ENCODE measurements at places on chromosomes 3 and 15. TPM values are rescaled to one million over a fixed set of nuclear protein-coding genes. Genes with fewer than 3 reads are reported as not detected.

ACOX2 gene
- 42.5 TPM for total RNA-seq

RHCG gene
- 0.91 TPM for total RNA-seq

GRCh38 chr15:65377105-65377975 is 462 bp downstream of the IGDCC3 start:
- H3K4me3 ChIP-seq: peak overlapping the region; percentile 35
- H3K27me3 ChIP-seq: no peaks in the 10 kb centered on the region
- DNase-seq: no peak
- H3K27ac ChIP-seq: no peak overlapping the region

GRCh38 chr3:148420242-148420641 is 277.5 kb upstream of the AGTR1 start:
- H3K4me3 ChIP-seq: no peak overlapping the region
- no peaks in the 10 kb centered on the region for H3K27me3 ChIP-seq
- DNase-seq: no peak
- no peaks in the 10 kb centered on the region for H3K4me1 ChIP-seq
- no peaks in the 10 kb centered on the region for H3K36me3 ChIP-seq
- no peak overlapping the region for H3K27ac ChIP-seq

- H3K27ac ChIP-seq: no peak overlapping the region
- H3K36me3 ChIP-seq: no peaks in the 10 kb centered on the region
- no peak for DNase-seq
- no peaks in the 10 kb centered on the region for H3K4me1 ChIP-seq
- H3K27me3 ChIP-seq: peaks cover 6% of the 10 kb centered on the region
- H3K4me3 ChIP-seq: no peak overlapping the region
Observed at GRCh38 chr3:130342821-130343661, 2.4 kb upstream of the COL6A5 start.

DNA sequence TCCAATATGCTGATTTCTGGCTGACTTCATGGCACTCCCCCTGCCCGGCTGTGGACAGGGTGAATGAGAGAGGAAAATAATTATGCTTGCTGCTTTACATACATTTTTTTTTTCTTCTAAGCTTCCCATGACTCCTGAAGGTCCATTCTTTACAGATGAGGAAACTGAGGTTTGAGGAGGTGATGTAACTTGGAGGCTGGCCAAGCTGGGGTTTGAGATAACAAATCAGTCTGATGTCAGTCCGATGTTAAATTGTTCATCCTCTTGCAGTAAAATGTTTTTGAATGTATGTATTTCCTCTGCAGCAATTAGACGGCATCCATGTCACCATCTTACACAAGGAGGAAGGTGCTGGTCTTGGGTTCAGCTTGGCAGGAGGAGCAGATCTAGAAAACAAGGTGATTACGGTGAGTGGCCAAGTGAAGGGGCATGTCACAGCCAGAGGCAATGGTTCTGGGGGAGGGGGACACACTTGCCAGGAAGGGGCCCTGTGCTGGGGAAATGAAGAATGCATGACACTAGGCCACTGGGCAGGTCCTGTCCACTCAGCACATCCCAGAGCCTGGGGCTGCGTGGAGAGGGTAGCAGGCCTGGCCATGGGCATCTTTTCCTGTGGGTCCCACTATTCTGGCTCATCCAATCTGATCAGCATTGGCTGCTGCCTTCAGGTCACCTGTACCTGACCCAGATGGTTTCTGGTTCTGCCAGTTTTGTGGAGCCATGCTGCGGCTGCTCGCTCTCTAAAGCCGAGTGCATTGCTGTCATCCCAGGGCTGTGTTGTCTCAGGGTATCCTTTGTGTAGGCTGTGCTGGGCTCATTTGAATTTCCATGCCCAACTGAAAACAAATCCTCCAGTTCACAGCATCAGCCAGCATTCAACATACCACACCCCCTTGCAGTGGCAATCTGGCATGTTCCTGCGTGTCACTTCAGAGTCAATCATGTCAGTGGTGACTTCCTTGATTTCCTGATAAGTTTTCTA is 20.4 kb downstream of the STARD5 start:
- no peak overlapping the region for H3K4me3 ChIP-seq
- no peaks in the 10 kb centered on the region for H3K36me3 ChIP-seq
- no peaks in the 10 kb centered on the region for H3K27me3 ChIP-seq
- no peak overlapping the region for H3K27ac ChIP-seq

- no peaks in the 10 kb centered on the region for H3K27me3 ChIP-seq
- no peaks in the 10 kb centered on the region for H3K4me1 ChIP-seq
- no peaks in the 10 kb centered on the region for H3K36me3 ChIP-seq
Observed at GRCh38 chr15:51243774-51244173, 94.6 kb downstream of the CYP19A1 start.
